ENCODE measurements at places on chromosomes 3 and 15. TPM values are rescaled to one million over a fixed set of nuclear protein-coding genes. Genes with fewer than 3 reads are reported as not detected.

DNA sequence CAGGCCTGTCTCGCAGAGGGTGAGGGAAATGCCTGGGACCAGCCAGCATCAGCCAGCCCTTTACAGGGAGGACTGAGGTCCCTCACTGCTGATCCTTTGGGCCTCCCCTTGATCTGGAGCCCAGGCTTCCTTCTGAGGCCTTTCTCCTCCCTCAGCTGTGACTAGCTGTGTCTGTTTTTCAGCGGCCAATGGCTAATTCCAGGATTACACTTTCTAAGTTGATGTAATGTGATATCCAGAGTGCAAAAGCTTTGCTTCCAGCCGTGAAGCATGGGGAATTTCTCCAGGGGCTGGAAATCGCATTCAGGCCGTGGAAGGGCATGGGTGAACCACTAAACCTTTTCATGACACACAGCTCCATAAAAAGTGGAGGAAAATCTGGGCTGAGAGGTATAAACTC, 157.6 kb downstream of the SHQ1 start:
- no peak for DNase-seq

- no peak for DNase-seq
These were observed 60.1 kb upstream of the DAZL start for GRCh38 chr3:16665282-16665741.

DNA sequence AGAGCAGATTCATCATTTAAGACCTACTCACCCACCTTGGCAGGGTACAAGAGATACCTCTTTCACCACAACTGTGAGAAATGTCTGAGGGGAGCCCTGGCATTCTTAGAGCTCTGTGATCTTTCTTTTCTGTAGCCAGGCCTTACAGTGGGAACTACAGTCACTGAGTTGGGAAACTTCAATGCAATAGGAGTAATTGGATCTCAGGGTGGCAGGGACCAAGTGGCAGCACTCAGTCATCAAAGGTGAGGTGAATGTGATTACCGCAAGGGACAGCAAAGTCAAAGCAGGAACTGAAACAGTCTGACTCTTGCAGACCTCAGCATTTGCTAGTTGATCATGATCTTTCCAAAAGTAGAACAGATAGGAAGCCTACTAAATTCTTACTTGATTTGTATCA, 7.2 kb upstream of the MCF2L2 start:
- no peak for DNase-seq

Gene RMDN3
- total RNA-seq: 41.1 TPM
